Activated naive CD8-positive, alpha-beta T cell treated with anti-CD3 and anti-CD28 coated beads, Interleukin-2, amount 10 ng/mL, durations not matched to agents 7 days and 5 days (primary cell): ENCODE measurements at places on chromosomes 3 and 15. TPM values are rescaled to one million over a fixed set of nuclear protein-coding genes. Genes with fewer than 3 reads are reported as not detected.

Gene SCN5A
- 0.28 TPM for total RNA-seq

DNA sequence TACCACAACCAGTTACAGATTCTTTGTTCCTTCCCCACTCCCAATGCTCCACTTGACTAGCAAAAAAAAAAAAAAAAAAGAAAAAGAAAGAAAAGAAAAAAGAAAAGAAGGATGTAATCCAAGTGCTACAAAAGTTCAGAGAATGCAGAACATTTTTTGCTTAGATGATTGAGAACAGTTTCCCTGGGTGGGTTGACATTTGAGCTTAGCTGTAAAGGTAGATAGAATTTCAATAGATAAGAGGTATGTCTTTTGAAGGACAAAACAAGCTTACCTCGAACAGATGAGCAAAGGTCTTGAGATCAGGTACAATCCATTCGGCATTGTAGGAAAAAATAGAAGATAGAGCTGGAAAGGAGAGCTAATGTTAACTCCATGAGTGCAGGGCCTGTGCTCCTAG lies 344.6 kb upstream of the NECTIN3 start:
- no peak for DNase-seq

DNA sequence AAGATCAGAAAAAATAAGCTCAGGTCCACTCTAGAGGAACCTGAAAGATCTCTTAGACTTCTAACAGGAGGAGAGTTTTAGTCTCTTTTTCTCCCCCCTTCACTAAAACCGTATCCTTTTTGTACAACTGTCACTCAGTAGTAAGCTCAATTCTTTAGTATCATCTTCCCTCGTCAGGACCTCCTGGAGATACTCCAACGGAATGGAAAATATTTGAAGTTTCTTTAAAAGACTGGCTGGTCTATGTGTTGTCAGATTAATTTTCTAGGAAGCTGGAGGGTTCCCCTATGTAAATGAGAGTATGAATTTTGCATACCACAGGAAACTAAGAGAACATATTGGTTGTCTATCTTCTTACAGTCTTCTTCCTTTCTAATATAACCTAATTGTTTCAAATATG lies 747.7 kb upstream of the CBLB start:
- no peak for DNase-seq

DNA sequence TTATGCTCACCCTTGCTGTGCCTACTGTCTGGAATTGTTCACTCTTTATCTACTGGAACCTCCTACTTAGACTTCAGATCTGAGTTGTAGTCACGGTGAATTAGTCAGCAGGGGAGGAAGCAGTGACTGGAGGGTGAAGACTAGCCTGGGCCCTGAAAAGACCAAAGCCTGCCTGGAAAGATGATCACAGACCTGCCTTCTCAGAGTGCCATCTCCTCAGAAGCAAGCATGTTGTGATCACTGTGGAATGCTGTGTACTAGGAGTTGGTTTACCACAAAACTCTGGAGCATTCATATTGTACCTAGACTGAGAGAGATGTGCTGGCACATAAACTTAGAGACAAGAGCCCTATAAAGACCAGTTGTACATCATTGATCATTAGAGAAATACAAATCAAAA lies 100.7 kb upstream of the SCN10A start:
- DNase-seq = no peak

GRCh38 chr3:148330542-148330941 lies 367.2 kb upstream of the AGTR1 start:
- DNase-seq = no peak

Gene PARP3
- 26.1 TPM for total RNA-seq

Gene CFAP20DC
- total RNA-seq = 1.8 TPM

Gene PAK6
- total RNA-seq = 1.3 TPM

DNA sequence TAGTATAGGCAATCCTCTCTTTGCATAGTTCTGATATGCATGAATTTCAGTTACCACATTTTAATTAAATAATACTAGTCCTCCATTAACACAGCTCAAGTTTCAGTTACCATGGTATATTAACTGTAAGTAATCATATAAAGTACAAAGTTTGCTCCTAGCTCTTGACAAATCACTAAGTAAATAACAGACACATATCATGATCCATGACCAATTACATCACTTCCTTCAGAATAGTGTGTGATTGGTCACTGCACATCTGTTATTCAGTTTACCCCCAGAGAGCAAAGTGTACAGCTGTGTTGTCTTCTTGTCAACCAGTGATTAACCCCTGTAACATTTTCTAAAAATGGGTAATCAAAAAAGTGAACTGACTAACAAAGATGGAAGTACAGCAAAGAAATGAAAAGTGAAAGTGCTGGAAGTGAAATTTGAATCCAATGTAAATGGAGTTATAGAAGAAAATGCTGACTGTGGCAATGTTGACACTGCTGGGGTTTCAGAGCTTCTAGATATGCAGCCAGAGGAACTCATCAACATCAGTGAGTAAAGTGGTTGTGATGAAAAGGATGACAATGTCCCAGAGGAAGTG lies 30.2 kb upstream of the LEKR1 start:
- DNase-seq = no peak

Gene ARGFX
- not detected for total RNA-seq

GRCh38 chr15:66658044-66658443 lies 44.0 kb upstream of the SMAD6 start:
- no peak for DNase-seq

GRCh38 chr3:142028243-142028777 lies 121.0 kb downstream of the TFDP2 start:
- no peak for DNase-seq

Gene POPDC2
- 4.5 TPM for total RNA-seq

DNA sequence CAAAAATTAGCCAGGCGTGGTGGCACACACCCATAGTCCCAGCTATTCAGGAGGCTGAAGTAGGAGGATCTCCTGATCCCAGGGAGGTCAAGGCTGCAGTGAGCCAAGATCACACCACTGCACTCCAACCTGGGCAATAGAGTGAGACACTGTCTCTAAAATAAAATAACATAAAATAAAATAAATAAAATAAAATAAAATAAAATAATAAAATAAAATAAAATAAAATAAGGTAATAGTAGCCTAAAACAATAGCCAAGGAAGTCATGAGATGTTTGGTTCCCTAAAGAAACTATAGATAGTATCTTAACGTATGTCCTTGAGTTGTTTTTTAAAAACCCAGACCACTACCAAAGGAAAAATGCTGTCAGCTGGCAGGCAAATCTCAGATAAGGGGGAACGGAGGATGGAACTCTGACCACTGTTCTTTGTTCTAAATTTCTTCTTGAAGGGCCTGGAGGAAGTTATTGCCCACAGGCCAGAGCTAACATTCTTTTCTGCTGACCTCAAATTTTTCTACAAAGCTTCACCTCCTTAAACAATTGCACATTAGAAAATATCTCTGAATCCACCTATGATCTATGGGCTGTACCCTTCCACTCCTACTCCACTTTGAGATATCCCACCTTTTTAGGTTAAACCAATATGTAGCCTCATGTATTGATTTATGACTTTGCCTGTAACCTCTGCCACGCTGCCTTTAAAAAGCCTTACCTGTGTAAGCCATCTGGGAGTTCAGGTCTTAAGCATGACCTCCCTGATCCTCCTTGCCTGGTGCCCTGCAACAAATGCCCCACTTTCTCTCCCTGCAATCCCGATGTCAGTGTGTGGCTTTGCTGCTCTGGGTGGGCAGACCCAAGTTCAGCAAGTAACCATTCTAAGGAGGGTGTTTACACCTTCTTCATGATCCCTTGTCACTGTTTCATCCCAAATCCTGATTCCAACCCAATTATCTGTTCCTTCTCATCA lies 126.2 kb upstream of the BHLHE40 start:
- DNase-seq = no peak

GRCh38 chr3:188697127-188697526 lies 474.6 kb upstream of the TPRG1 start:
- no peak for DNase-seq

DNA sequence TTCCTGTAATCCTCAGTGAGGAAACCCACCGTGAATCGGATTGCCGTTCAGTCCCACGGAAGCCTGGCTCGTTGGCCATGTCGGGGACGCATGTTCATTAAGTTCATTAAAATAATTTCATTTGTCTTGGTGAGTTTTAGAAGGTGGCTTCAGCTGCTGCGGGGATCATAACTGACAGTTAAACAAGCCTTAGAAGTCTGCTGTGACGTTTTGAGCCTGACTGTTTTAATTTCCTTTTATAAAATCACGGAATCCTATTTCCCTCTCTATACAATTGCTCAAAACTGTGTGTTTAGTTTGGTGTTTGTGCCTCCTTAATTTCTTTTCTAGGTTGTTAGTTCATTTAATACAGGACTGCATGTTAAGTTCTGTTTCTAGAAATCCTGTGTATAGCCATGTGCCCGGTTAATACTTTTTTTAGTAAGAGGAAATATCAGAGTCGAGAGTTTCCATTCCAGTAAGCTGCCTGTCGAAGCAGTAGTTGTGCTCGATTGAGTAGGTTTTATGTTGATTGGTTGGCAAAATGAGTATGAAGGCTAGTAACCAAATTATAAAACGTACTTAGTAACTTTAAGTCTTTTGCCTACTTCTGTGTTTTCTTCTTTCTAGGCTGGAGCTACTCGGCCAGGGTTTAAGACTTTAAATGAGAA lies 705 bp downstream of the NIPA2 start:
- no peak for DNase-seq

DNA sequence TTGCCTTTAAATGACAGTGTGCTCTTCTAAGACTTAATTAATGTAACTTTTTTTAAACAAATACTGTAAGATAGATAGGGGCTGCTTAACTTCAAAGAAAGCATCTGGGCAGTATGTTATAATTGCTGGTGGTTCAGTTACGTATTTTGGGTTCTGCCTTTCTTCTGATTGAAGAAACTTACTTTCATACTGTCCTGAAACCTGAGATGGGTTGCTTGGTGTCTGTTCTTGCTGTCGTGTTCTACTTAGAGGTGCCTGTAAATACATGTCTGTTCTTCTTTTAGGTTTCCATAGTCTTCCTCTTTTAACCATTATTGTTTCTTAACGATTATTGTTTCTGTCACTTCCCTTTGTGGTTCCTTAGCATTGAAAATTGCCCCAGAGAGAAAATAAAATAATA lies 297.7 kb upstream of the CHRM5 start:
- no peak for DNase-seq

GRCh38 chr3:118974356-118975097 lies 60.1 kb downstream of the IGSF11 start:
- DNase-seq = no peak

Gene IMPG2
- 0.62 TPM for total RNA-seq

Gene ZIC1
- not detected for total RNA-seq

GRCh38 chr3:16666206-16666605 lies 61.0 kb upstream of the DAZL start:
- no peak for DNase-seq

GRCh38 chr15:43518197-43518761 lies 871 bp downstream of the MAP1A start:
- DNase-seq = no peak

DNA sequence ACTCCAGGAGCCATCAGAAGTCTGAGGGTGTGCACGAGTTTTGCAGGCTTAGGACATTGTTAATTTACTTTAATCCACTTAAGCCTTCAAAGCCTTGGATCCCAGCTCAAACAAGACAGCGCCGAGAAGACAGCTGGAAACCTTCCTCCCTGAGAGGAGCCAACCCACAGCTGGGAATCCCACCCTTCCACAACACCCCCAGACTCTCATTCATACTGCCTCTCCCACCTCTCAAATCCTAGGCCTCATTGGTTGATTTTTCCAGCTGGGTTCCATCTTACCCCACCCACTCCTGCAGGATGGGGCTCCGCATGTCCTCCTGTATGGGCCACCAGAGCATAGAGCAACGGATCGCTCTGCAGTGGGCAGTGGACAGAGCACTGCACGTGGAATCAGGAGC lies 80.4 kb downstream of the SEMA5B start:
- DNase-seq = no peak

GRCh38 chr3:52327486-52328290 lies 11.6 kb downstream of the DNAH1 start:
- no peak for DNase-seq

Gene NEK10
- 0.79 TPM for total RNA-seq

DNA sequence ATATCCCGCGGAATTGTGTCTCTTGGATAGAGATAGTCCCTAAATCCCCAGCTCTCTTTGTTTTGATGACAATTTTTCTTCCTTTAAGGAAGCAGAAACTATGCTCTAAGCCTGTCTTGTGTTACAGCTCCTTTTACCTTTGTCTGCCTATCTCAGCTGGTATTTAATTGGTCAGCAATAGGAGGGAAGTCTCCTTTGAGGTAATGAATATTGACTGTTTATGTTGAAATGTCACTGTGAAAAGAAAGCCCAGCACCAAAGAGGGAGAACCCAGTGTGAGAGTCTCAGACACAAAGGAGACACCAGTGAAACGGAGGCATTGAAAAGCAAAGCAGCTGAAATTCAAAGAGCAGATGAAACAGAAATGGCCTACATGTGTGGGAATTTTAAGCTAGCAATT lies 372.6 kb downstream of the NR2F2 start:
- no peak for DNase-seq

DNA sequence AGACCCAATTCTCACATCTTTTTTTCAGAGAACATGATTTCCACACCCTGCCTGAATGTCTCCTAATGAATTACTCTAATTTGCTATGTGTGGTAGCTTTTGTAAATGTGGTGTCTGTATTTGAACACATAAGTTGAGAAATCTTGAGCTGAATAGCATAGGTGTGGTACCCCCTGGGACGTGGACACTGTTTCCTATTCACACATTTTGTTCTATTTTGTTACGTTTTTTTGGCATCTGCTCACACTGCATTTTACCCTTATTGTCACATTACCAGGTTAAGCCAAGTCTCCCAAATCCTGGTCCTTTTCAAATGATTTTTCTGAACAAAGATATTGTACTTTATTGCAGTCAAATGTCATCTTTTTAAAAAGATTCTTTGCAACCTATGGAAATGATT lies 6.8 kb upstream of the MAPK6 start:
- no peak for DNase-seq

Gene GATA2
- total RNA-seq = not detected

GRCh38 chr3:43742920-43743319 lies 52.2 kb downstream of the ABHD5 start:
- no peak for DNase-seq

DNA sequence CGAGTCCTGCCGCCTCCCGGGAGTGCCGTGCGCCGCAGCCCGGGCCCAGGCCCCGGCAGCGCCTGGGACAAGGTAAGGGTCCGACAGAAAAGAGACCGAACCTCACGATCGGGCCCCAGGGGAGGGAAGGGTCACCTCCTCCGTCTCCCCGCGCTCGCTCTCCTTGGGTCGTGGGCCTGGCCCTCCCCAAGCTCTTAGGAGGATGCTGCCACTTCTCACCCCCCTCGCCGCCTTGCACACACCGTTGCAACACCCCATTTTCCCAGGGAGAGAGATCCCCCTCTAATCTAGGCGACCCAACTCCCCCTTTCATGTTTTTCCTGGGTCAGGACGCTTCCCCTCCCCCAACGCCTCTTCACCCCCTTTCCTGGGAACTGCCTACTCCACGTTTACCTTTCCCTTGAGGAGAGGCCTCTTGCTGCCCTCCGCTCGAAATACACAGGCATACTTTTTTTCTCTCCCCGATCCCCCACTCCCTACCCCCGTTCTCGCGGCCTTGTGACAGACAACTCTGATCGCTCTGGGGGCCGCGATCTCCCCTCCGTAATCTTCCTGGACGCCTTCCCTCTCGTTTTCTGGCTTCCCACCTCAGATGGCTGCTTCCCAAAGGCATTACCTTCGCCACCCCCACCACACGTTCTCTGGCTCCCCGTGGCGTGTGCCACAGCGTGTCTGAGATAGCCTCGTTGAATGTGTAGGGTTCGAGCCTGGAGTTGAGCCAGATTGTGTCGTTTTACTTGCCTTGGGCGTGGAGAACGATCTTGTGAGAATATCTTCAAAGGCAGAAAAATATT lies 688 bp downstream of the SETD5 start:
- DNase-seq = peak; percentile 55
